ENCODE measurements at places on chromosomes 2 and 18. TPM values are rescaled to one million over a fixed set of nuclear protein-coding genes. Genes with fewer than 3 reads are reported as not detected.

DNA sequence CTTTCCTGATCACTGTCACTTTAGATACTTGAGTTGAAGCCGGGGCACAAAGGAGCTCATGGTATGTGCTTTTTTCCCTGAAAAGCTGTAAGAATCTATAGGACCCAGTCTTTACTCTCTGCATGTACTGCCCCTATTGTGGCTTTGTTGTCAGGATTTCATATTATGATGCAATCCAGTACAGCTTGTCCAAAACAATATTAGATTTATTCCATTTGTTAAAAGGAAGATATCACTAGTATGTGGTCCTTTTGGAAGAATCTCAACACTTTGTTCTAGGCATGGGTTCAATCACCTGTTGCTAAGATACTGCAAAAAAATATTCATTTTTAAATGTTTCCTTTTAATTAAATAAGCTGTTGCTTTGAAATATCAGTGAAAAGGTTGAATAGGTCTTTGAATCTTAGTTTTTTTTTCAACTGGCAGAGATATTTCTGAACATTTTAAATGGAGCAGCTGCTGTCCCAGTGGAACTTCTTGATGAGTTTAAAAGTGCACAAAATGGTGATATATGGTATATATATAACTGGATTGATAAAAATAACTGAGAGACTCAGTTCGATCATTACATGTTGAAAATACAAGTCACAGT, 256.6 kb upstream of the NT5C1B start:
- H3K27me3 ChIP-seq, result no peaks in the 10 kb centered on the region
- H3K4me3 ChIP-seq, result no peak overlapping the region
- no peak overlapping the region for H3K27ac ChIP-seq
- no peak for DNase-seq
- no peaks in the 10 kb centered on the region for H3K36me3 ChIP-seq
- no peaks in the 10 kb centered on the region for H3K4me1 ChIP-seq

The MROH2A gene
- not detected for total RNA-seq

DNA sequence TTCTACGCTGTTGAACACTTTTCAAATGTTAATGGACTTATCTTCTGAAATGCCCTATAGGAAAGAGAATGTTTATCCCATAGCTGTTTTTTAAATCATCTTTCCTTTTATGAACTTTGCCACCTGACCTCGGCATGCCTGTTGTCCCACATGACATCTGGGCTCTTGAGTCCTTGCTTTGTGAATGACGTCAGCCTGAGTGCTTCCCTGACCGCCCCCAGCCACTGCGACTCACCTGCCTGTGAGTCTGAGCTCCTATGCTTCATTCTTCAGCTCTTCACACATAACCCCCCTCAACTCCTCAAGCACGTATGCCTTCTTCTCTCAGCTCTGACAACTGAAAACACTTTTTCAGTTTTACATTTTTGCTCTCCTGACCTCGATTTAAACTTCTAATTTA, 166.8 kb downstream of the DCDC2C start:
- no peaks in the 10 kb centered on the region for H3K36me3 ChIP-seq
- no peaks in the 10 kb centered on the region for H3K27me3 ChIP-seq
- H3K27ac ChIP-seq, result no peak overlapping the region
- H3K4me3 ChIP-seq, result no peak overlapping the region
- no peak for DNase-seq

The GPC1 gene
- 447 TPM for total RNA-seq

The SLC4A3 gene
- 7.6 TPM for total RNA-seq

DNA sequence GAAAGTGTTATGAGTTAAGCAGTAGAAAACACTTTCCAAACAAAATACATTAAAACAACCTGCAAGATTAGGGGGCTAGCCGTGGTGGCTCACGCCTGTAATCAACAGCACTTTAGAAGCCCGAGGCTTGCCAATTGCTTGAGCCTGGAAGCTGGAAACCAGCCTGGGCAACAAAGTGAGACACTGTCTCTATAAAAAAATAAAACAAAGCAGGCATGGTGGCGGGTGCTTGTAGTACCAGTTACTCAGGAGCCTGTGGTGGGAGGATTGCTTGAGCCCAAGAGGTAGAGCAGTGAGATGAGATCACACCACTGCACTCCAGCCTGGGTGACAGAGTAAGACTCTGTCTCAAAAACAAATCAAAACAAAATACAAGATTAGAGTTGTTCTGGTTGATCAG, 208.3 kb downstream of the ERBB4 start:
- DNase-seq, result peak; percentile 4
- no peaks in the 10 kb centered on the region for H3K36me3 ChIP-seq
- no peaks in the 10 kb centered on the region for H3K4me1 ChIP-seq
- H3K27me3 ChIP-seq, result no peaks in the 10 kb centered on the region
- H3K4me3 ChIP-seq, result no peak overlapping the region
- no peak overlapping the region for H3K27ac ChIP-seq

DNA sequence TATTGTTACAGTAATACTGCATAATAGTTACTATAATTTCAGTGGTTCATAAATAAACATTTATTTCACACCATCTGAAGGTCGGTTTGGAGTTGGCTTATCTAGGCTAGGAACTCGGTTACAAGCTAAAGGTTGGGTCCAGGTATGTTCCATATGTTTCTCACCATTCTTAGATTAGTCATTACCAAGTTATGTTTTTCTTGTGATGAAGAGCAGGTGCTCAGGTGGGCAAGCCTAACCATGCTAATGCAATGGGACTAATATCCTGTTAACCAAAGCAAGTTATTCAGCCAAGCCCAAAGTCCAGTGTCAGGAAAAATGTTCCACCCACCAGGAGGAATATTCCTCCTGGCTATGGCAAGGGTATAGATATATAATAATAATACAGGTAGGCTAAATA, 93.2 kb downstream of the CPO start:
- DNase-seq, result no peak
- no peaks in the 10 kb centered on the region for H3K4me1 ChIP-seq
- H3K27me3 ChIP-seq, result no peaks in the 10 kb centered on the region
- H3K36me3 ChIP-seq, result no peaks in the 10 kb centered on the region

The PRKAG3 gene
- total RNA-seq, result 0.14 TPM

The ARL6IP6 gene
- 32.2 TPM for total RNA-seq

Data from prostate gland (tissue), 2 donors.